NCI-H226 (cell line): ENCODE measurements at places on chromosomes 7 and 10.

DNA sequence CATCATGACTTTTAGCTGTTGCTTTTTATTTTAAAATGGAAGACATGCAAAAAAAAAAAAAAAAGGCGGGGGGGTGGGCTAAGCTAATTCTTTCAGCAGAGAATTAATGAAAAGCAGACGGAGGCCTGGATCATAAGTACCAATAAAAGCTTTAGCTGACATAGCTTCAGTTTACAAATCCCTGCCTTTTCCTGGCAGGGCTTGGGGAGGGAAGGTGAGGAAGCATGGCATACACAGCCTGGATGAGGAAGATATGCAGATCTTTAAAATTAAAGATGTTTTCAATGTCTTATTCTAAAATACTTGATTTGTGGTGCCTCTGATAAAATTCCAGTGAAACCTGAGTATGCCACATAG, 57.0 kb downstream of the ICA1 start:
- DNase-seq = no peak

GRCh38 chr10:17548162-17548561, 69.0 kb downstream of the HACD1 start:
- no peak for DNase-seq

DNA sequence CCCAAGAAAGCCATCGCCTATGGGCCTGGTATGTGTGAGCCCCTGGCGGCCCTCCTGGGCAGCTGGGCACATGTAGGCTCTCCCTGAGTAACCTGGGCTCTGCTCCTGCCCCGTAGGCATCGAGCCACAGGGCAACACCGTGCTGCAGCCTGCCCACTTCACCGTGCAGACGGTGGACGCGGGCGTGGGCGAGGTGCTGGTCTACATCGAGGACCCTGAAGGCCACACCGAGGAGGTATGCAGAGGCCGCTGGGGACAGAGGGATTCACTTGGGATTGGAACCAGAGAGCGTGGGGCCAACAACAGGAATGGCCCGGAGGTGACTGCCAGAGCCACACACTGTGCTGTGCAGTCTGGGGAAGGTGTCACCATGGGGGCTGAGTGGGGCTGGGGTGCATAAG, 7.3 kb downstream of the FLNC start:
- no peak for DNase-seq

DNA sequence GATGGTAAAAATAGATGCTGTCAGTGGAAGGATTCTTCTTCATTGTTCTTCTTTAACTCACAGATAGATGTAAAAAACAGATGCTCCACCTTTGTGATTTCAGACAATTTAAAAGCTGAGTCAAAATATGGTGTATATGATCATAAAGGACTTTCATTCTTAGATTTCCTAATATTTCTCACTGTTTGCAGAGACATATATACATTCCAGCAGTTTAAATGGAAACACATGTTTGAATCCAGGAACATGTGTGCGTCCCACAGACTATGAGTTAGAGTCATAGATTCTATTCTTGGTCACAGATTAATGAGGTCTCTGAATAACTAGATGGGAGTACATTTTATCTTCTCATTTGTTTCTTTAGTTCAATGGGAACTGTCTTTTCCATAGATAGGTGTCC, 109.6 kb downstream of the BICC1 start:
- no peak for DNase-seq

DNA sequence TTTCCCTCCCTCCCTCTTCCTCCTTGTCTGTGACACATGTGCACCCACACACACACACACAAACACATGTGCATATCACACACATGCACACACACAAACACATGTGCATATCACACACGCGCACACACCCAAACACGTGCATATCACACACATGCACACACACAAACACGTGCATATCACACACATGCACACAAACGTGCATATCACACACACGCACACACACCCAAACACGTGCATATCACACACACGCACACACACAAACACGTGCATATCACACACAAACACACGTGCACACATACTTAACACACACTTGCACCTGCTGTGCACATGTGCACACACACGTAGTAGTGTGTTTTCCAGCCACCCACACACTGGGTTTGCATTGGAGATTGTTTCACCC, 29.4 kb upstream of the KNDC1 start:
- DNase-seq = no peak

- no peak for DNase-seq
Observed at GRCh38 chr7:155339474-155339873, 41.8 kb downstream of the INSIG1 start.

DNA sequence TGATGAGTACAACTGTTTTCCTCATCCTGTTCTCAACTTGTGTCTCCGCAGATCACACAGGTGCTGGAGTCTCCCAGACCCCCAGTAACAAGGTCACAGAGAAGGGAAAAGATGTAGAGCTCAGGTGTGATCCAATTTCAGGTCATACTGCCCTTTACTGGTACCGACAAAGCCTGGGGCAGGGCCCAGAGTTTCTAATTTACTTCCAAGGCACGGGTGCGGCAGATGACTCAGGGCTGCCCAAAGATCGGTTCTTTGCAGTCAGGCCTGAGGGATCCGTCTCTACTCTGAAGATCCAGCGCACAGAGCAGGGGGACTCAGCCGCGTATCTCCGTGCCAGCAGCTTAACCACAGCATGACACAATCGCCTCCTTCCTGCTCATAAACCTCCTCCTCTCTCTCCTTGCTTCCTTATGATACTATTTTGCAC, 126.7 kb upstream of the PRSS58 start:
- DNase-seq = peak; percentile 54

GRCh38 chr10:124694481-124695220, 49.5 kb downstream of the FAM53B start:
- DNase-seq = no peak

GRCh38 chr10:122526892-122527291, 33.7 kb upstream of the DMBT1 start:
- DNase-seq = no peak
